ENCODE measurements at places on chromosomes 6 and 20. TPM values are rescaled to one million over a fixed set of nuclear protein-coding genes. Genes with fewer than 3 reads are reported as not detected.

AIF1 gene
- not detected for total RNA-seq

SLC29A1 gene
- total RNA-seq = 15.8 TPM

RHAG gene
- total RNA-seq = not detected

TUBB2B gene
- 1.5 TPM for total RNA-seq

PPIL6 gene
- 1.8 TPM for total RNA-seq

CCR6 gene
- not detected for total RNA-seq

SMLR1 gene
- total RNA-seq = not detected

GLP1R gene
- total RNA-seq = not detected

BNIP5 gene
- total RNA-seq = not detected

MAFB gene
- 0.22 TPM for total RNA-seq

IFNGR1 gene
- 29.9 TPM for total RNA-seq

CSTF1 gene
- total RNA-seq = 26.7 TPM

Data from placental pericyte (primary cell).